ENCODE measurements at places on chromosomes 6 and 20.

- no peak for DNase-seq
Measured at GRCh38 chr6:57190140-57190539, 18.0 kb downstream of the BAG2 start.

DNA sequence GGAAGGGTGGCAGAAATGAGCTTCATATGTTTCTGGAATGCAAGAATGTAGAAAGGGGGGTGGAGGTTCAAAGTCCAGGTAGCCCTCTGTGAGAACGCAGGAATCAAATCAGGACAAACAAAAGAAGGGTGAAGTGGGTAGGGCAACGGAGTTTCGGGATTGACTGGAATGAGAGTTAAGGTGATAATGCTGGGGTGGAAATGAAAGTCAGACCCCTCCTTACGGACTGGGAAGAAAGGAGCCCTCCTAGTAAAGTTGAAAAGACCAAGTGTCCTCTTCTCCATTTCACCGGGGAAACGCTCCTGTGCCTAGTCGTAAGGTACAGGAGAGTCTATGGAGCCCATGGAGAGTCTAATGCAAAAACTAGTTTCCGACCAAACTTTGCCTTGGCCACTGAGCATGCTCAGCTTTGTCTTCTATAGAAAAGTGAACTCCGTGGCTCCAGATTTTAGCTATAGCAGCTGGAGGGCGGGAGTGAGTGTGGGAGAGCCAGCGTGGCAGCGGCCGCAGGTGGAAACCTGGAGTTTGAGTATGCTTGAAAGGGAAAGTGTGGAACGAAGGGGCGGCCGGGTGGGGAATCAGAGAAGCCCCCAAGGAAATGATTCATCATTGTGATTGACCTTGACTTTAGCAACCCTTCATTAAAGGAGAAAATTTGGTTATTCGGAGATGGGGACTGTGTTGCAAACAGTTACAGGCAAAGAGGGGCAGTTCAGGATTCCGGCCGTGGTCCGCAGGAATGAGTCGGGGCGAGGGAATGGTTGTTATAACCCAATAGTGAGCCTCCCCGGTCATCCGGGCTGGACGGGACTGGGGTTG, 1.3 kb upstream of the LRRC1 start:
- DNase-seq, result peak; percentile 16

- DNase-seq, result no peak
Measured at GRCh38 chr6:30676660-30677285, 4.0 kb upstream of the DHX16 start.

DNA sequence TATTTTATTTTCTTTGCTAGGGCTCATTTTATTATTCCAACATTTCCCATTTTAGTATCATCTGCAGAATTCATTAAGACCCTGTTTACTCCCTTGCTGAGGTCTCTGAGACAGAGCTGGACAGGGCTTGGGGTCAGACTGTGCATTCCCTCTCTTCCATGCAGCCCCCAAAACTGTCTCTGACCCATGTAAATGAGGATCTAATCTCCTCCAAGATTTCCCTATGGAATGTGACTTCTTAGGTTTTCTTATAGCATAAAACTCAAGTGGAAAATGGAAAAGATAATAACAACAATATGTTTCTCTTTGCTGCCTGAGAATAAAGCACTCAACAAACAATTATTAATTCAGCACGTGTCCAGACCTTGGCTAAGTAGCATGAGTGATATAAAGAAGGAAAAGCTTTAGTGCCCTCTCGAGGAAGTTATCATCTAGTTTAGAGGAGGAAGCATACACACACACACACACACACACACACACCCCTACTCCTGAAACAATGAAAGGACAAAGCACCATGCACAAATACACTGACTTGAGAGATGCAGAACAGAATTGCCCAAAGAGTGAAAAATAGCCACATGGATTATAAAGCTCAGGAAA, 815.5 kb downstream of the BCKDHB start:
- DNase-seq, result no peak

GRCh38 chr20:37850724-37851355, 52.1 kb upstream of the VSTM2L start:
- DNase-seq, result no peak

GRCh38 chr20:62122654-62123449, 577 bp downstream of the LSM14B start:
- peak; percentile 34 for DNase-seq

Data from CD4-positive, alpha-beta T cell treated with Interleukin-4 for 1 hour (primary cell).